Activated T-helper 1 cell treated with Interleukin-2 at 50 U/mL for 16 hours (primary cell): ENCODE measurements at places on chromosomes 7 and 10.

GRCh38 chr7:45130910-45131309 lies 19.4 kb upstream of the TBRG4 start:
- no peak for DNase-seq

DNA sequence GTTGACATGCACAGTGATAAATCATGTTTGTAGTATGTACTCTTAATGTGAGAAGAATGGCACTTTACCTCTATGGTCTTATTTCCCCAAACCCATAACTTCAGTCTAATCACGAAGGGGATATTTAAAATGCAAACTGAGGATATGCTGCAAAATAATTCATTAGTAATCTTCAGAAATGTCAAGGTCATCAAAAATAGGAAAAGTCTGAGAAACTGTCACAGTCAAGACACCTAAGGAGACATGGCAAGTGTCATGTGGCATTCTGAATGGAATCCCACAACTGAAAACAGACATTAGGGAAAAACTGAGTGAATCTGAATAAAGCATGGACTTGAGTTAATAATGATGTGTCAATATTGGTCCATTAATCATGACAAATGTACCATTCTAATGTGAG lies 605.5 kb upstream of the ANKRD30A start:
- DNase-seq = no peak

DNA sequence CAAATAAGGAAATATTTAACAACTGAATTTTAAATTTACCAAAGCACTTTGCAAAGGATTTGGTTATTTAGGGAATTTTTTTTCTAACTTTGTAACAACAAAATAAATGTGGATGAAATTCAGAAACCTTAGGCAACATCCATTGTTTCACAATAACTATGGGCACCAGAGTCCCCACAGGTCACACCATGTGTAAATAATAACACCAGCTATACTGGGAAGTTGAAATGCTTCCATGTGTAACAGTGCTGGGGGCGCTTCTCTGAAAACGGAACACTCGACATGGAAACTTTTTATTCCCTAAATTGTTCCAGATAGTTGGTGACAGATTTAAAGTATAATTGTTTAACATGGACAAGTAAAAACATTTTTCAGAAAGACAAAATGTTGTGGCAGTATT lies 818.6 kb downstream of the TNS3 start:
- DNase-seq = no peak

GRCh38 chr7:28903730-28904577 lies 54.2 kb downstream of the TRIL start:
- DNase-seq = no peak

GRCh38 chr7:80773787-80774508 lies 135.5 kb downstream of the CD36 start:
- no peak for DNase-seq

DNA sequence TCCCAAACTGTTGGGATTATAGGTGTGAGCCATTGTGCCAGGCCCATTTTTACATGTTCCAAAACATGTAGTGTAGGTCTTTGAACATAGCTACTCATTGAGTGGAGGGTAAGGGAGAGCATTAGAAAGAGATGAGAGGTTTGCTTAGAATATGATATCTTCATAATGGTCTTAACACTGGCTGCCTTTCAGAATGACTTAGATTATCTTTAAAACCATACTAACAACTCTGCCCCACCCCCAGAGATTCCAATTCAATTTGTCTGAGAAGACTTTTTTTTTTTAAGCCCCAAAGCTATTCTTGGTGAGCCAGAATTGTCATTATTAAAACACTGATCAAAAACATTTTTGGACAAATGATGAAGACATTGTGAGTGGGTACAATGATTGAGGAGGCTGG lies 168.9 kb downstream of the PHTF2 start:
- DNase-seq = no peak

DNA sequence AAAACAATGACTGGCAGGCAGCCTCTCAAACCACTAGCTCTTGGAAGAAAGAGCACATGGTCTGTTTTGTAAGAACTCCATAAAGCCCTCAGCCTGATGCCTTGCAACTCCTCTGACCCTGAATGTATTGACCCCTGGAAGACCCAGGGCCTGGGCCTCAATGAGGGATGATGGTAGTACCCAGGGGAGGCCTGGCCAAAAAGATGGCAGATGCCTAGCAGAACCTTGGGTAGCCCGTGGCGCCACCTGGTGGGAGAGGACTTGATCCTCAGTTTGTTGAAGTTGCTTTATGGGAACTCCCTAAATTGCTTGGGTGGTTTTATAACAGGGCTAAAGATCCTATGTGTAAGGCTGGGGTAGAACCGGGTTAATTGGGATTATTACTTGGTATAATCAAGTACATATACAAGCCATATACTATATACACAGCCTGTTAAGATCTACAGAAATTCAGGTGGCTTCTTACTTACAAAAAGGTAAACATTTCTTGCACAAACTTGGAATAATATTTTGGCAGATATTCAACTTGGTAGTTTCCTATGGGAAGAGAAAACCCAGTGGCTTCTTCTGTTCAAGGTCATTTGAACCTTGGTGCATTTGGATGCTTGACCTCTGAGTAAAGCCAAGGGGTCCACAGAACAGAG lies 95.8 kb upstream of the CACUL1 start:
- DNase-seq = peak; percentile 32

DNA sequence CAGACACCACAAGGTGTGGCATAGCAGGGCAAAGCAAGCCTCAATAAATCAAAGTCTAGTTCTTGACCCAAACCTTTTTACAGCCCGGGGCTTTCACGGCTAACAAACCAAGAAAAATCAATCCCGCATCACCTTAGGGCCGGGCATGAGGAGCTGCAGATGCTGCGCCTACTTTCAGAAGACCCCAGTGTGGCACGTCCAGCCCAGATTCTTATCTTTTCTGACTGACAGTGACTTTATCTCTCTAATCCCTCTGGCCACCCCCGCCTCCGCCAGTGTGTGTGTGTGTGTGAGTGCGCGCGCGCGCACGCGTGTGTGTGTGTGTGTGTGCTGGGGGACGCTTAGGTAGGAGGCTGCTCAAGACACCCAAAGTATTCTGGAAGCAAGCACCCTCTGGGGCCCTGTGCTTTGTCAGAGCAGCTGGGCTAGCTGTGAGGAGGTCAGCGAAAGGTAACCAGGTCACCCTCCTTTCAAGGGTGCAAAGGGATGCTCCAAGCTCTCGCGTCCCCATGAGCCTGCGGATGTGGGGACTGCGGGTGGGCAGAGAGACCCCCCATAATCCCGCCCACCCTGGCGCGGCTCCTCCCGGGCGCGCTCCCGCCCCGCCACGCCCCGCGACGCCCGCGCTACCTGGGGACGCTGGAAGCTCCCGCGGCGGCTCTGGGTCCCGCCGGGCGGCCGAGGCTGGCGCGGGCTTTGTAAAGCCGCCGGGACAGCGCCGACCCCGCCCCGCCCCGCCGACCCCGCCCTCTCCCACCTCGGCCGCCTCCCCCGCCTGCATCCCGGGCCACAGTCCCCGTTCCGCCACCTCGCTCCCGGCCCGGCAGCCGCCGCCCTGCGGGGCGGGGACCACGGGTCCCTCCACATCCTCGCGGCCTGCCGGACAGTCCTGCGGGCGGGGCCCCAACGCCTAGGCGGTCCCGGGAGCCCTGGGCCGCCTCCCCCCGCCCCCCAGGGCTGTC lies 57.1 kb upstream of the RHOBTB1 start:
- DNase-seq = no peak

DNA sequence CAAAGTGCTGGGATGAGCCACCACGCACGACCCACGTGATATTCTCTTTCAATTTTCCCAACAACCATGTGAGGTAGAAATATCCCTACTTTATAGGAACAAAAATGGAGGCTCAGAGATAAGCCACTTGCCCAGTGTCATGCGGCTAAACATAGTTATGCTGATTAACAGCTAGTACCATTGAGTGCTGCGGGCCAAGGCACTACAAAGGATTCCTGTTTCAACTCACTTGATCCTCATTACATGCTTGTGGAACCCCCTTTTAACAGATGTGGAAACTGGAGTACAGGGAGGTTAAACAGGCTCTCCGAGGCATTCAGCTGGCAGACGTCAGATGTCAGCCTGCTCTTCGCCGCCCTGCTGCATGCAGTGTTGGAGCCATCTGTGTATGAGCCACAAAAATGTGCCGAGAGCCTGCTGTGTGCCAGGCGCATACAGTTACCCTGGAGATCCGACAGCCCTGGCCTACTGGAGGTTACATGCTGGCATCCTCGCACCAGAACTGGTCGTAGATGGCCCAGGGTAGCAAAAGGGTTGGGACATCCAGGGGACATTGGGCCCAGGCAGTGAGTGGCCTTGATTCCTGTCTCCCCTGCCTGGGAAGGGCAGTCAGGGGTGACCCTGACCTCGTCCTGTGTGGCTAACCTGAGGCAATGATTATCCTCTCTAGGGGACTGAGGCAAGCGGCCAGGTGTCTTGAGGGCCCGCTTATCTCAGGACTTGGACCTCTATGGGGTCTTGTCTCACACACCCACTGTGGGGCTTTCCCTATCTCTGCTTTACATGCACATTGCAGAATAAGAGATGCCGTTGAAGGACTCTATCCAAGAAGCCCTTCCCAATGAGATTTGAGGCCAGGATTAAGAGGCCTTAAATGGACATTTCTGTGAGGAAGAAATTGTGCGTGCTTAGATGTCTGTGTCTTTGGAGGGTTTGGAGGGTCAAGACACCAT lies 18.5 kb upstream of the SRGN start:
- no peak for DNase-seq

DNA sequence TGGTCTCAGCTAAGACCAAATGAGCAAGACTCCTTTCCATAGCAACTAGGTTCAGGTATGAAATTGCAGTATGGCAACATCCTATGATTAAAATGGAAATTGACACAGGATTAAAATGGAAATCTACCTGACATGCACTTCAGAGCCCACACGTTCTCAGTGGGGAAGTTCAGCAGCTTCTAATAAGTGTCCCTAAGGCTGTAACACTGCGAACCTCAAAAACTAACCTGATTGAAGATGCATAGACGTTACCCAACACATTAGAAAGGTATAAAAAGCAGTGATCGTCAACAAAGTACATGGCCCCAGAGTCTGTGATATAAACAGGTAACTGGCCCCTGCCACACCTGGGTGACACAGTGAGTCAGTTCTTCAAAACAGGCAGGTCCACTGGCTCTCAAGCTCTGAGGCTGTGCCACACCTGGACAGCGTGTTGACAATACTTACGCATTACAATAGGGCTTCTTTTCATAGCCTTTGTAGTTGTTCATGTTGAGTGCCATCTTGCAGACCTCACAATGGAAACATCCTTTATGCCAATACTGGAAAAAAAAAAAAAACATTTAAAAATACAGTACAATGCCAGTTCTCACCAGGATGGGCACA lies 274.9 kb upstream of the NEBL start:
- DNase-seq = no peak

DNA sequence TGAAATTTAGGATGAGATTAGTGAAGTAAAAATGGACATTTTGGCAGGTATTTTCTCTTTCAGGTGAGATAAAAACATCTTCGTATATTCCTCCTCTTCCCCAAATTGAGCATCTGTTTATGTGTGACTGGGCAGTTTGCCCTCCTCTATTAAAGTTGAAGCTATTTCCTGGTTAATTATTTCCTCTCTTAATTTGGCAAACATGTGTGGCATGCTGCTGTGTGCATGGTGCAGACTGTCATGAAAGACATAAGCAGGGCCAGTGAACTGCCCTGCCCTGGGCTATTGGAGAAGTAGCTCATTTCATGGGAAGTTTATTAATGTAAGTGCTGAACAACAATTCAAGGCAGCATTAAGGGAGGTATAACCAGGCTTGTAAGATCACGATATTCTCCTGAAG lies 52.6 kb downstream of the EVX1 start:
- no peak for DNase-seq

GRCh38 chr7:141696348-141696747 lies 5.6 kb downstream of the DENND11 start:
- DNase-seq = no peak

- no peak for DNase-seq
These were observed 1.1 kb downstream of the VGF start for GRCh38 chr7:101164071-101164840.

- DNase-seq = no peak
These were observed 76.1 kb downstream of the CYP26A1 start for GRCh38 chr10:93149761-93150160.

- DNase-seq = no peak
These were observed 68.7 kb upstream of the CAMK2B start for GRCh38 chr7:44394112-44394447.

- DNase-seq = no peak
These were observed 539 bp upstream of the MKLN1 start for GRCh38 chr7:131327049-131327625.

GRCh38 chr7:34187798-34188307 lies 282.5 kb downstream of the BMPER start:
- DNase-seq = no peak

DNA sequence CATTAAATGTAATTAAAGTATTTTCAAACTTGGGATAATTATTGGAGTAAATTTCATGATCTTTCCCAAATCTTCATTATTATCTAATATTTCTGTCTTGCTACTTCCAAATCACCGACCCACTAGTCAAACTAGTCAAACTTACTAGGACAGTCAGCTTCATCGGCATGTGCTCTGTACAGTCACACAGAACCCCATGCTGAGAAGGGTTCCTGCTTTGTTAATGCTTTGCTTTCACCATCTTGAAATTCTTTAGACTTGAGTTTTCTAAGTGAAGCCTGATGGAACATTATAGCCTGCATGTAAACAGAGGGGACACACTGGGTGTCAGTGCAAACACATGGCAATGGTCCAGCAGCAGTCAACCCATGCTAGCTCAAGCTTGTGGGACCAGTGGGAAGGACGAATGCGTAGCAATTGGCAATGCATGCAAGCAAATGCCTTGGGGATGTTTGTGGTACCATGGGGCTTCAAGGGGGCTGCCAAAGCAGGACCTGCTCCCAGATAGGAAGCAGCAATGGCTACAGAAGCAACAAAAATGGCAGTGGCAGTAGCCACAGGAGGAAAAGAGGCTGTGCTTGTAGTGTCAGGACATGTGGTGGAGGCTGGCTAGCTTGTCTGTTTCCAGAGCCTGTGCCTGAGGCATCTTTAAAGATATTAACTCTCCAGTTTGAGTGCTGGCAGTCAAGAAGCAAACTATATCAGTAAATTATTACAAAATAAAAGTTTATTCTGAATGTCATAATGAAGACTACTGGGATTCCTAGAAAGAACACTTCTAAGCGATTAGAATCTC lies 441.1 kb upstream of the SEMA3D start:
- DNase-seq = no peak

- DNase-seq = no peak
These were observed 39.5 kb downstream of the ACSM6 start for GRCh38 chr10:95233377-95234034.

DNA sequence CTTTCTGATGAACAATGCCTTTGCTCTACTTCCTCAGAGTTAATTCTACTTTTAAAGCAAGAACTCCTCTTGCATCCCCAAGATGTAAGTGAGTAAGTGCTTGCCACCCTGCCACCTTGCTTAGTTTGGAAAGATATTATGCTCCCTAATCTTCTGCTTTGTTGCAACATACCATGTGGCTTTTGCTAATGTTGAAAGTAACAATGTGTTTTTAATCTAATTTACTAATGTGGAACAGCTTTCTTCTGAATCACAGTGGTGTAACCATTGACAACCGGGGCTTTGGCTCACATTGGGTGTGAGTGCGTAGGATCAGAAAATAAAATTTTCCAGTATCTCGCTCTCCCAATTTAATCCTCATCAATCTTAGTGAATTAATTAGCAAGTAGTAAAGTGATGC lies 254.1 kb upstream of the PTER start:
- no peak for DNase-seq

GRCh38 chr7:103114576-103115008 lies 34.3 kb downstream of the NAPEPLD start:
- no peak for DNase-seq
